ENCODE measurements at places on chromosomes 2 and 18.

DNA sequence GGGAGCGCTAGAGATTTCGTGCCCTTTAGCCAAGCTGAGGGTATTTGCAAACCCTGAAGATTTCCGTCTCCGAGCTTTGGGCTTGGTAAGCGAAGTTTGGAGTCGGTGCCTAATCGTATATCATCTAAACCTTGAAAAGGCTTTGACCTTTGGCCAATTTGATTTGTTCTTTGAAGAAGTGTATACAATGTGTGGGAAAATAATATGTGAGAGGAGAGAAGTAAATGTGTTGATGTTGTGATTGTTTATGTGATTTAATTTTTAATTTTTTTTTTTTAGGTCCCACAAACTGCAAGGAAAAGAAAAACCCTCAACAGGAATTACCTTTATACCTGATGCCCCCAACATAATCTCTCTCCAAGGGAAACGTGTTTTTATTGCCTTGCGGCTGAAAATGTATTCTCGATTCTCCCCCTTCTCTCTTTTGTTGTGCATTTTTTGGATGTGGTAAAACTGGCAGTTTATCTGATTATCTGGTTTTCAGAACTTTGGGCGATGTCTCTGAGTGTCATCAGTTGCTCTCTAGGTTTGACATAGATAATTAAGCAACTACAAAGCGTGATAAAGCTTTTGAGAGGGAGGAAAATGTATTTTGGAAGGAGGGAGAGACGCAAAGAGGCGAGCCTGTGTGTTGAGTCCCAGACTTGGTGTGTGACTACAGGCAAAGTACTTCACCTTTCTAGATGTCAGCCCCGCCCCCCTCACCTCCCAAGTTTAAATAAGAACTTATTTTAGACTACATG lies 912 bp upstream of the FBXO11 start:
- peak; percentile 75 for DNase-seq

- DNase-seq: no peak
Observed at GRCh38 chr2:11962707-11963328, 216.4 kb downstream of the LPIN1 start.

- no peak for DNase-seq
Observed at GRCh38 chr2:191012845-191013681, 908 bp downstream of the STAT1 start.

- no peak for DNase-seq
Observed at GRCh38 chr2:127174136-127174535, 46.0 kb downstream of the CYP27C1 start.

GRCh38 chr2:172342611-172343010 lies 84.8 kb upstream of the ITGA6 start:
- no peak for DNase-seq

DNA sequence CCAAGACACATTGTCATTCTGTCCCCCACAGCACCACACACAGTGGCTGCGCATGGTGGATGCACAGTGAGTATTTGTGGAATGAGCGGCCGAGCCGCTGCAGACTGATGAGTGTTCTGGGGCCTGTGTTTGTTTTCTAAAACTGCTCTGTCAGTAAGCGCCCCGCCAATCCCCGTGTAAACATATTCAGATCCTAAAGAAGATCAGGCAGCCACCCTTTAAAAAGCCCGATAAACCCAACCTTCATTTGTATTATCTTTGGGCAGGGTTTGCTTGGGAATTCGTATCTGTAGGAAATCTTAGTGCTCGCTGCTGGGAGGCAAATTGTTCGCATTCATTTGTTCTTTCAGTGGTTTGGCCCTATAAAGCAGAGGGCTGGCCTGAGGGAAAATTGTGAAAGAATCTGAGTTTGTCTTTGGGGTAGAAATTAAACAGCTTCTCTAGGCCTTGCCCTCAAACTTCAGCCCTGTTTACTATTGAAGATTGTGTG lies 68.6 kb downstream of the TGOLN2 start:
- no peak for DNase-seq

DNA sequence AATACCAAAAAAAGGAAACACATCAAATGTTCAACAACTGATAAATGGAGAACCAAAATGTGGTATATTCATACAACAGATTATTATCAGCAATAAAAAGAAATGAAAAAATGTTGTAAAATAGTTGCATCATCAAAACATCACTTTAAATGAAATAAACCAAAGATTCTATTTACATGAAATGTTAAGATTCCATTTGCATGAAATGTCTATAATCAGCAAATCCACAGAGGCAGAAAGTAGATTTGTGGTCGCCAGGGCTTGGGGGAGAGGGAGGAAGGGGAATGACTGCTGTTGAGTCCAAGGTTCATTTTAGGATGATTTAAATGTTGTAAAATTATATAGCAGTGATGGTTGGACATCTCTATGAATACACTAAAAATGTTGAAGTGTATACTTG lies 181.9 kb downstream of the RTP5 start:
- no peak for DNase-seq

- no peak for DNase-seq
Observed at GRCh38 chr2:33655626-33656320, 56.7 kb upstream of the FAM98A start.

All from naive thymus-derived CD4-positive, alpha-beta T cell (primary cell).